Progenitor cell of endocrine pancreas (in vitro differentiated cells): ENCODE measurements at places on chromosomes 6 and 20.

DNA sequence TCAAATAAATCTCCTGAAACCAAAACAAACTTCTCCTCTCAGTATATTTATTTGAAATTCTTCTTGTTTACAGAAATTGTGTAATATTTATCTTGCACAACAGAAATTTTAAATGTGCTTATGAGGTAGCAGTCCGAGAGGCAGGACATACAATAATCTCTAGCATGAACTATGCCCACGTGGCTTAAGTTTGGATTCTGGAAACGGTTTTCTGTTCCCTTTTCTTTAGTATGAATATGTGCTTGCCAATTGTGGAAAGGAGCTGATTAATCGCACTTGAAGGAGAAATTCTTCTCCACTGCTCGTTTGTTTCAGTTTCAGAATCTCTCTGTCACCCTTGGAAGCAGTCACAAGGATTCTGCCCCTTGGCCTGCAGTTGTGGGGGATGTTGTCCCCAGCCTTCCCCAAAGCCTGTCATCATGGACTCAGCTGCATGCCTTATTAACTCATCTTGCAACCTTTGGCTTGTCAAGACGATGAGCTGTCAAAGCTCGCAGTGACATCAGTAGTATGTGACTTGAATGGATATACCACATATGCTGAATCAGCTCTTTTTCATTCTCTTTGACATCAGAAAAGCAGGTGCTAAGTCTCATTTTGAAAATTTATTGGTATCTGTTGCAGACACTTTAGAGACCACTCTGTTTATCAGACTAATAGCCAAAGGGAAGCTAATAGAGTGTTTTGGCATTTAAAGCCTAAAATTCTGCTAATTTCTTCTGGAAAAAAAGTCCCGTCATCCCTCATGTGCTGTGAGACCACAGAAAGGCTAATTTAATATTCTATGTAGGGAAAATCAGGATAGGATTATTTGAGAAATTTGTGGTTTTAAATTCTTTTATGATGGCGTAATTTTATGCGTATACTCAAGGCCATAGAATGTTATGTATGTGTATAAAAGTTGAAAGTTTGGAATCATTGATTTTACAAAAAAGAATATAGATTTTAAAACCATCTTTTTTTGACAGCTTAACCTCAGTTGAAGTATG is 186.8 kb downstream of the ARID1B start:
- no peak for DNase-seq

DNA sequence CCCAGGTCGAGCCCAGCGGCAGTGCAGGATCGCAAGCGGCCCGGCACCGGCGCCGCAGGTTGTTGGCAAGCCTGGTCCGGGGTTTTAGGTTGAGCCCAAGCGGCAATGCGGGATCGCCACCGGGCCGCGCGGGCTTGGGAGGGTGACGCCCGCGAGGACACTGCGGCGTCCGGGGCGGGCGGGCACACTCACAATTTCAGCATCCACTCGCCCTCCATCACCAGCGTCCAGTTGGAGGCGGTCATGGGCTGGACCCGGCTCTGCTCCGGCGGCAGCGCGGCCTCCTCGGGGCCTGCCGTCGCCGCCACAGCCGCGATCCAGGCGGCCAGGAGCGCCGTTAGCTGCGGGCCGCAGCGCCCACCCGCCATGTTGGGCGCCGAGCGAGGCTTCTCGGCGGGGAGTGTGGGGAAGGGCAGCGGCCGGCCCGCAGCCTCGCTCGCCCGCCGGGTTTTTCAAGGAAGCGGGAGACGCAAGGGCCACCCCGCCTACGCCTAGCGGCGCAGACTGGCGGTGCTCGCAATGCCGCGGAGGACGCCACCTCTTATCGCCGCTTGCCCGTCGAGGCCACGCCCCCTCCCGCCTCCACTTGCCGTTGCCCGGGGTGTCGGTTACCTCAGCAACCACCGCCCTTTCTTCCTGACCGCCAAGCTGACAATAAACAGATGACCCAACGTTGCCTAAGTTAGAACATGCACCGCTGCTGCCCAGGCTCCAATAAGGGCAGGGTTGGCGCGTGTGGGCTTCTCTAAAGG is at the start of gene TMX4:
Gene TMX4, minus strand, starts transcription at position 516 of the 752 bp plus-strand sequence. Its CDS starts 148 bp downstream, at position 368.
- peak; percentile 95 for DNase-seq

- no peak for DNase-seq
Observed at GRCh38 chr6:6971369-6971768, 136.4 kb upstream of the RREB1 start.

GRCh38 chr6:170130771-170131241 is 160.1 kb downstream of the DLL1 start:
- DNase-seq, result no peak

GRCh38 chr6:44554861-44555260 is 167.4 kb downstream of the CDC5L start:
- no peak for DNase-seq
